ENCODE measurements at places on chromosomes 6 and 20.

- DNase-seq, result no peak
Observed at GRCh38 chr6:154403788-154404187, 47.2 kb upstream of the IPCEF1 start.

DNA sequence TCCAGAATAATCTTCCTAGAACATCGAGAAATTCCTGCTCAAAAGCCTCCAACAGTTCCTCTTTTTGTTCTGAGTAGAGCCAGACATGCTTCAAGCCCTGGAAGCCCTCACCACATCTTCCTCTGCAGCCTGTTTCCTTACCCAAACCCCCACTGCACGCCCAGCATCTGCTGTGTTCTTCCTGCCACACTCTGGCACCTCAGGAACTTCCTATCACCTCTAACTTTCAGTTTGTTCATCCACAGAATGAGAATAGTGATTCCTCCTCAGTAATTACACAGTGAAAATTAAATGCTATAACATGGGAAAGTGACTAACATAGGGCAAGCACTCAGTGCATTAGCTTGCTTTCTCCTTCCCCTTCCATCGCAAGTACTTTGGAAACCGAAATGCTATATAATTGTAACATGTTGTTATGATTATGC lies 26.3 kb downstream of the C6orf89 start:
- no peak for DNase-seq

GRCh38 chr20:42996141-42996540 lies 193.6 kb downstream of the PTPRT start:
- no peak for DNase-seq

GRCh38 chr6:39050453-39051112 lies 2.0 kb downstream of the GLP1R start:
- no peak for DNase-seq

GRCh38 chr6:149451376-149452036 lies 33.3 kb downstream of the ZC3H12D start:
- DNase-seq, result no peak

DNA sequence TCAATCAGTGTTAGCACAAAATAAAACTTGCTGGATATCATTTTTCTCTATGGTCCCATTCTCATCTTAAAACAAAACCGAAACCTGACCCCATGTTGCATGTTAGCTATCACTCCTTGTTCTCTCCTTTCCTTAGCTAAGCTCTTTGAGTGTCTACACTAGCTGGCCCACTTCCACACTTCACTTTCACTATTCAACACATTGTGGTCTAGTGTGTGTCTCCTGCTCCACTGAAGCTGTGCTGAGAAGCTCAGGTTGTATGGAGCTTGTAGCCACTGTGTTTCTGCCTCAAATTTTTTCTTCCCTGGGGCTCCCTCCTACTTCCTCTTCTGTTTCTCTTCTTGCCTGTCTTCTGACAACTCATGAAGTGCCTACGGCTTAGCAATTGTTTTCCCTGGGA lies 223.0 kb downstream of the NKAIN2 start:
- no peak for DNase-seq

GRCh38 chr6:157346373-157346772 lies 23.1 kb upstream of the TMEM242 start:
- no peak for DNase-seq

DNA sequence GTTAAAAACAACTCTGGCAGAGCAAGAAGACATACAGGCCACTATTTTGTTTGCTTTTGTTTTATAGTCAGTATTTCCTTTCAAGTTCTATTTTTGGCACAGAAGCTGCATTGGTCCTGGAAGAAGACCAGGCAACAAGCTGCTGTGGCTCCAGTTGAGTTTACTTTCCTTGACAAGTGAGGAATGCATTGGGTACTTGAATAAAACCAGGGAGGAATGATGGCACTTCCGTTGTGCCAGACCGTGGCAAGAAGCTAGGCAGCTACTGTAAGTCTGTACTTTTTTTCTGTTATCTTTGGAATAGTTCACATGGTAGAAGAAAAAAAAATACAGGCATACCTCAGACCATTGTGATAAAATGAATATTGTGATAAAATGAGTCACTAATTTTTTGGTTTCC lies 66.3 kb downstream of the NCOA3 start:
- DNase-seq, result no peak

- DNase-seq, result no peak
Observed at GRCh38 chr6:106670236-106670635, 40.9 kb downstream of the QRSL1 start.

DNA sequence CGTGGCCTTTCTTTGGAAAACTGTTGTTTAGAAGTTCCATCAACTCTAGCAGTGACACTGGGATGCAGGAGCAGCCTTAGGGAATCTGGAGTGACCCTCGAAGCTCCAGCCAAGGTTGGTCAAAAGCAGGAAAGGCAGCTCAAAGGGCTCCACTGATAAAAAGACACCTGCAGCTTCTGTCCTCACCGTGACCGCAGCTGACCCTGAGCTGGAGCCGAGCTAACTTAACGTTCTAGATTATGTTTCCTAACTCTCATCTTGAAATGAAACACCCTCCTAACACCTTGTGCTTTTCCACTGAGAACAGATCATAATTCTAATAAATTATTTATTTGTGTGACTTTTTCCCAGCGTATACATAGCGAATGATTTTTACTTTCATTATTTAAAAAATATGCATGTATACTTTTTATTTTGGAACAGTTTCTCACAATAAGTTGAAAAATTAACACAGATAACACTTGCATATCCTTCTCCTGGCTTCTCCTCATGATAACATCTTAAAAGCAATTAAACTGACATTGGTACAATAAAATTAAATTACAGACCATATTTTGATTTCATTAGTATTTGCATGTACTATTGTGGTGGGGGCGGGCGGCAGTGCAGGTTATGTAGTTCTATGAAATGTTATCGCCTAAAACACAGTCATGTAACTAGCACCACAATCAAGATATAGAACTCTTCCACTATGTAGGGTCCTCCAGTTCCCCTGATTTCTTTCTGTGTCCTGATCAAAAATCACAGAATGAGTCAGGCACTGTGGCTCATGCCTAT lies 116.1 kb downstream of the MOXD1 start:
- DNase-seq, result no peak

DNA sequence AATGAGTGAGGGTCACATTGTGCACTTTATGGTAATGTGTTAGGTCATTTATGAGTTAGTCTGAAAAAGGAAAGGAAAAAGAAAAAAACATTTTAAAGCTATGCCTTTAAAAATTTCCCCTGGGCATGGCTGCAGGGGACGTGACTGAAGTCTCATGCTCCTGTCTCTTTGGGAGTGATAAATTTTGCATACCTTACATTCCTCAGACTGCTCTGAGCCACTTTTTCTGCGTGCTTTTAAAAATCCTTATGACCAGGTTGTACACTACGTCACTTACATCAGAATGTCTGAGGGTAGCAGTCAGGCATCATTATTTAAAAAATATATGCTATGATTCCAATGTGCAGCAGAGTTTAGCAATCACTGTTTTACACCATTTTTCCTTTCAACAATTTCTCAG lies 121.2 kb downstream of the RFPL4B start:
- DNase-seq, result no peak

GRCh38 chr6:6810727-6811126 lies 222.2 kb downstream of the LY86 start:
- DNase-seq, result no peak

DNA sequence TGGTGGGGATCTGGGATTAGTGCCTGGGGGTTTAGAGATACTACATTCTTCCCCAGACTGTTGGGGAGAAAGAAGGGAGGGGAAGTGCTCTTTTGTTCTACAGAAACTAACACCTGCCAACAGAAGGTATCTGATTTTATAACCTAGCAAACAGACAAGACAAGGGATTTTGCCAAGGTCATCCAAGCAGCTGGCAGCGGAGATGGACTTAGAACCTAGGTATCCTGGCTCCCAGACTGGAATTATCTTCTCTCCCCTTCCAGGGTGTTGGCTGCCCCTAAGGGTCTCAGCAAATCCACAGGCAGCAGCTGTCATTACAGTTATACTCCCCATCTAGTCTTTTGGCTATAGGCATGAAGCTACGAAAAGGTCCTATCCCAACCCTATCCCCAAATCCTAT lies 8.4 kb downstream of the SDC4 start:
- DNase-seq, result no peak

GRCh38 chr6:25998379-25998778 lies 35.8 kb downstream of the TRIM38 start:
- no peak for DNase-seq

GRCh38 chr20:45946149-45946970 lies 11.9 kb downstream of the PCIF1 start:
- DNase-seq, result no peak

- DNase-seq, result no peak
Observed at GRCh38 chr6:13422681-13423221, 64.6 kb downstream of the GFOD1 start.

GRCh38 chr6:40352527-40353170 lies 234.5 kb downstream of the LRFN2 start:
- no peak for DNase-seq

DNA sequence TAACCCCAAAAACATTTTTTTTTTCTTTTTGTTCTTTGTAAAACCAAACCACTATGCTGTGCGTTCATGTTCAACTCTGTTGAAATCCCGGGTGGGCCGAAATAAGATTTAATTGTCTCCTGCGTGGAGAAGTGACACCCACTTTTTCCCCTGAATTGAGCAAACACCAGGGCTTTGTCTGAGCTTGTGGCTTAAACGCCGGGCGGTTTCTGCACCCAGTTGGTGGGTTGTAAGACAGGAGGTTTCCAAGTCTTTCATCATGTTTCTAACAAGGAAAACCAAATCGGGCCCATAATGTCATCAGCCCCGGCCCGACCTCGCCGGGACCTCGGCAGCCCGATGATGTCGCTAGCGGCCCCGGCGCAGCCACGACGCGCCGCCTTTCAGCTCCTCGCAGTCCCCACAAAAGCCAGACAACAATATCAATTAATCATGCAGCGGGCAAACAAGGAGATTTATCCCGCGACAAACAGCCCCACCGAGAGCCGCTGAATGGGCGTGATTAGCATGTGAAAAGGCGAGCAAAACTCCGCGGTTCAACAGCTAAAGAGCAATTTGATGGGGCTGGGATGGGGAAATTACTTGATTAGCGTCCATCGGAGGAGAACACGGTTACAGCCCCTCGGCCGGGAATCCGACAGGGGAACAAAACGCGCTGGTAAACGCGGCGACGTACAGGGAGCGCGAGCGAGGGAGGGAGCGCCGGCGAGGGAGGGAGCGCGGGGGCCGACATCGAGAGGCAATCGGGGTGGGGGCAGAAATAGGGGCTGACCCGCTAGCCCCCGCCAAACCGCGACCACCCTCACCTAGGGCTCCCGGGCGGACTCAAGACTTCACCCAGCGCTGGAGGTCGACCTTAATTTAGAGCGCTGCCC lies 5.3 kb downstream of the LINC00237 start:
- DNase-seq, result no peak

GRCh38 chr20:23043376-23043775 lies 6.1 kb downstream of the THBD start:
- DNase-seq, result no peak

- DNase-seq, result no peak
Observed at GRCh38 chr6:12893036-12893435, 176.5 kb downstream of the PHACTR1 start.

GRCh38 chr20:25296094-25297093 lies 48.5 kb downstream of the PYGB start:
- DNase-seq, result no peak

GRCh38 chr6:141587482-141588266 lies 545.1 kb upstream of the GJE1 start:
- DNase-seq, result no peak

- no peak for DNase-seq
Observed at GRCh38 chr6:25042984-25043725, 107.4 kb upstream of the RIPOR2 start.

- no peak for DNase-seq
Observed at GRCh38 chr6:38427492-38428210, 212.1 kb downstream of the BTBD9 start.

DNA sequence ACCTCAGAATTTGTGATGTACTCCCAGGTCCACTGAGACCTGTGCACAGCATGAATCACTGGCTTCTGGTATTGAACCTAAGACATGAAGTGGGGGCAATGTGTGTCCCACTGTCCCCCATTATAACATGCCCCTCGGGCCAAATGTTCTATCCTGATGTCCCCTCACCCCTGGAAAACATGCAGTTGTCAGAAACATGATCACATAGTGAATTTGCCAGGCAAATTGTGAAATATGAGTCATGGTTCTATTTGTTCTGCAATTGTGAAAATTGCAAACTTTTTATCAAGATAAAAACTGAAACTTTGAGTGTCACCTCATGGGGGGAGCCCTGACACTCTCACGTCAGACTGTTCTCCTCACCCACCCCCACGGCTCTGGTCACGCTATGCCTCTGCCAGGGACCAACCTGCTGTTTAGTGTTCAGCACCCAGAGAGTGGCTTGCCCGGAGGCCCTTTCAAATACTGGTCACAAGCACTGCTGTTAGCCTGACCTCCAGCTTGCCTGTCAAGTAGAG lies 305.3 kb downstream of the CLIC5 start:
- no peak for DNase-seq

- DNase-seq, result no peak
Observed at GRCh38 chr6:105795913-105796517, 290.1 kb upstream of the PRDM1 start.

DNA sequence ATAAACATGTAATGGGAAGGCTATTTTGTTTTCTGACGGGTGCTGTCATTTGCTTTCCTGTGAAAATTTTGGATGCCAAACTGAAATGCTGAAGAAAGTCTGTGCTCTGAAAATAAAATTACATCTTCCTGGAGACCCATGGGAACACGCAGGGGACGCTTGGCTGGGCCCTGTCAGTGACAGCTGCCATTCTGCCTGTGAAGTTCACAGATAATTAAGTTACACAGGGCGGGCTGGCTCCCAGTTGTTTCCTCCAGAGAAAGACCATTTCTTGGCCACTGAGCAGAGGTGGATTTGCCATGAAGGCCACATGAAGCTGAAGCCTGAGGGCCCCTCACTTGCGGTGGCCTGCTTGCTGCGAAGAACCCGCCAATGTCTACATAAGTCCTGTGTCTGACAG lies 93.5 kb downstream of the TMEM170B start:
- DNase-seq, result no peak

DNA sequence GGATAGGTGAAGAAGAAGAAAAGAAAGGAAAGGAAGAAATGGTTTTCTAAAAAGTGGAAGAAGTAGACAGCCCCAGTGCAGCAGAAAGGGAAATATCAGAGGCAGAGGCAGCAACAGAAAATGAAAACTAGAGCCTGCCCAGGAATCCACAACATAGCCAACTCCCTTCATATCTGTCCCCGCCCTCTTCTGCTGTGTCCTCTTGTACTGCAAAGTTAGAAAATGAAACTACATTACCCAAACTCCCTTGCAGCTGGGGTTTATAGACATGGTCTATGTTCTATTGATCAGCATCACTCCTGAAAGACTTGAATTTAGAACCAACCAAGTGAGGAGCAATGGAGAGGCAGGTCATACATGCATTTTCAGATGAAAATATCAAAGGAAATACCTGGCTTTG lies 200.5 kb upstream of the PHACTR1 start:
- DNase-seq, result no peak

DNA sequence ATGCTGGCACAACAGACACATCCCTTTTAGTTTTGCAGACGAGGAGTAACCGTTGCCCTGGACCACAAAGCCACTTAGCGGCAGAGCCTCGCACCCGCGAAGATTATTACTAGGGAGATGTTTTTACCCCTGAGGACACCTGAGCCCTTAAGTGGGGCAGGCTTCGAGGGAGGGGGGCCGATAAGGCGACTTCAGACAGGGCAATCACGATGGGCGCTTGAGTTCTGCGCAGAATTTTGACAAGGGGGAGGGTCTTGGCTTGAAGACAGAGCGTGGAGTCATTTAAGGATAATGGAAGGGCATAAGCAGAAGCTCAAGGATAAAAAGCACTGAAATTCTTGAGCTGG lies 650 bp upstream of the TTK start:
- DNase-seq, result no peak

GRCh38 chr6:143807103-143807772 lies 35.9 kb upstream of the LTV1 start:
- DNase-seq, result no peak

Measured in esophagus squamous epithelium (tissue), 5 donors.